ENCODE measurements at places on chromosomes 5 and 9. TPM values are rescaled to one million over a fixed set of nuclear protein-coding genes. Genes with fewer than 3 reads are reported as not detected.
A peak's percentile ranks its signal among the peaks of the same experiment; 100 is the strongest.

DNA sequence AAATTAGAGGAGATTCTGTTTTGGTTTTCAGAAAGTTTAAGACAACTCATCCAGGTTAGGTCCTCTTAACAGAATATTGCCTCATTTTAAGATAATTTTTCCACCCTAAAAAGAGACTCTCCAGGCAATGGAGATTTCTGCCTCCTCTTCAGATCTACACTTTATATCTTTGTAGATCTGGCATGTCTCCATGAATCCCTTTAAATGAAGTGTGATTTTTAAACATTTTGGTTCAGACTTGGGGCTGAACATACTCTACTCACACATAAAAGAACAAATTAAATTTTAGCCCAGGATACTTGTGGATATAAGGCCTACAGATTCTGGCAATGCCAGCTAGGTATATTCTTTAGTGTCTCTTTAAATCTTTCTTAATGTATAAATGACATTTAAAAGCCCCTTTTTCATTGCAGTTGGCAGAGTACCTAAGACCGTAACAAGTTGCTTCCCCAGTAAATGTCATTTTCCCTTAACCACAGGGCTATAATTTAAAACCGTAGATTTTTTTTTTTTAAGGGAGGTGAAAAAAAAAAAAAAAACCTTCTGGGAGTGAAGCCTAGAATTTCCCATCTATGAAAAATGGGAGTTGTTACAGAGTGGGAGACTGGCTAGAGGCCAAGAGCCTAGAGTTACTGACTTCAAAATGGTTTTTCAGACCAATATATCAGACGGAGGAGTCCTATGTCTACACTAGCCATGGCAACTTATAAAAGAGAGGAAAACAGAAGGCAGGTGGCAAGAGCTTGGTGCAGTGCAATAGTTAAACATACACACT, 207.8 kb upstream of the TARS1 start:
- no peak for DNase-seq
- H3K27ac ChIP-seq = no peak overlapping the region
- H3K4me3 ChIP-seq = no peak overlapping the region
- H3K4me1 ChIP-seq = no peaks in the 10 kb centered on the region

GRCh38 chr5:79236362-79236969, 535 bp downstream of the JMY start:
- H3K36me3 ChIP-seq = no peaks in the 10 kb centered on the region
- peaks cover 4% of the 10 kb centered on the region for H3K4me1 ChIP-seq
- peak overlapping the region; percentile 71 for H3K27ac ChIP-seq

GRCh38 chr5:45440466-45440865, 255.7 kb downstream of the HCN1 start:
- no peak overlapping the region for H3K27ac ChIP-seq
- no peaks in the 10 kb centered on the region for H3K27me3 ChIP-seq
- no peak for DNase-seq
- H3K36me3 ChIP-seq = no peaks in the 10 kb centered on the region

DNA sequence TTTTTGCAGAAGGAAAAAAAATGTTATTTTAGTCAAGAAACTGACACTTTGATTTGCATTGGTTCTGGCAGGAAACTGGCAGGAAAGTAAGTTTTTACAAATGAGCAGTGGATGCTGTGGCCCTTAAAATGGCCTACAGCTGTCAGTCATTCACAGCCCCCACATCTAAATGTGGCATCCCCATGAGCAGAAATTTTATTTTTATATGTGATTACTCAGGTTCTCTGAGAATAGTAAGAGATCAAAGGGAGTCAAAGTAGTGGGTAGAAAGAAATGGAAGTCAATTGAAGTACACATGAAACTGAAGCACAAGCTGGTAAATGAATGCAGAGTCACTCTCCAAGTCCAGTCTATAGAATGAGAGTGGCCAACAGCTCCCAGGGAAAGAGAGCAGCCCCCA, 80.3 kb downstream of the ENC1 start:
- H3K4me1 ChIP-seq = no peaks in the 10 kb centered on the region
- H3K27me3 ChIP-seq = no peaks in the 10 kb centered on the region
- no peaks in the 10 kb centered on the region for H3K36me3 ChIP-seq
- no peak for DNase-seq
- no peak overlapping the region for H3K4me3 ChIP-seq

DNA sequence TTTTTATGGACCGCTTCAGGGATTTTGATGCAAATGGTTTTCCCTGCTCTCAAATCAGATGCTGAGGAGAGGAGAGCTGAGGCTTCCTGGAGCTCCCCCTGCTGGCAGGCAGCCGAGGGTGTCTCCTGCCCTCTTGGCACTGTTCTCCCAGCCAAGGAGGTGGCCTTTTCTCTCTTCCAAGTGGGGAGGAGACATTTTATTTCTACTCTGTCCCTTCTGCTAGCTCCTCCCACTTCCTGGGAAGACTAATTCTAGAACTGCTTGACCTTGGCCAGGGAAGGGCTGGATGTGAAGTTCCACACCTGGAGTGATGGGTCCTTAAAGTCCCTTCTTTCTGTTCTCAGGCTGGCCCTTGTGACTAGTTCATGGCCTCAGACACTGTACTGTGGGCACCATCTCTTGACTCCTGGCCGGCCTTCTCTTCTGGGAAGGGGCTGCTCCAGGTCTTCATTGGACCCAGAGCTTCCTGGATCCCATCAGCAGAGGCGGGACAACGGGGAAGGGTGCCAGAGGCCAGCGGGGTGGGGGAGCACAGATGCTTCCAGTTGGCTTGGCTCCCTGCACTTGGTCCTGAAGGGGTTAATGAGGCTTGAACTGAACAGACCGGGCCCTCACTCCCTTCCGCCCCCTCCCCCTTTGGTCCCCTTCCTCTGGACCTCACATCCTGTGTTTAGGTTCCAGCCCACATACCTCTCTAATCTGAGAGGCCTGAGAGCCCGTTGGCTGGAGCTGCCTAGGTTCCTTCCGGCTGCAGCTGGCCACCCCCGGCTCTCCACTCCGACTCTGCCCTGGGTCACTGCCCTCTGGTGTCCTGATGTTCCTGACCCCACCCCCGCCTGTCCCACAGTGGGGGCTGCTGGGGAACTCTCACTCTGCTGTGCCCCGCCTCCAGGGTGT, 32.1 kb downstream of the PTPA start:
- no peaks in the 10 kb centered on the region for H3K27me3 ChIP-seq
- peaks cover 86% of the 10 kb centered on the region for H3K4me1 ChIP-seq
- no peaks in the 10 kb centered on the region for H3K36me3 ChIP-seq
- no peak overlapping the region for H3K4me3 ChIP-seq
- peak; percentile 78 for DNase-seq
- H3K27ac ChIP-seq = peak overlapping the region; percentile 99

DNA sequence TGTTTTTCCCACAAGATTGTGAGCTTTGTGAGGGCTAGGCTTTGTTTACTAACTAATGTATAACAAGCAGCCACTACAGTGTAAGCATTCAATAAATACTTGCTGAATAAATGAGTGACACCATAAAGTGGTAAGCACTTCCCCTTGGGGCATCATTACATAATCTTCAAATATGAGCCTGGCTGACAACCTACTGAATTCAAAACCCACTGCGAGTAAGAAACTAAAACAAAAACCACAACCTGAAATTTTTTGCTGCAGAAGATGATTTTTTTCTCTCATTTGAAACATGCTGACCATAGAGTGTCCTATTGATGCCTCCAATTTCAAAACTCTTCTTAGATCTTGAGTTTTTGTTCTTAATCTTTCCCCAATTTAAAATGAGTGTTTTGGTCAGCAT, 331.3 kb upstream of the CCNG1 start:
- no peak for DNase-seq
- H3K27ac ChIP-seq = no peak overlapping the region
- no peaks in the 10 kb centered on the region for H3K27me3 ChIP-seq
- no peaks in the 10 kb centered on the region for H3K36me3 ChIP-seq

DNA sequence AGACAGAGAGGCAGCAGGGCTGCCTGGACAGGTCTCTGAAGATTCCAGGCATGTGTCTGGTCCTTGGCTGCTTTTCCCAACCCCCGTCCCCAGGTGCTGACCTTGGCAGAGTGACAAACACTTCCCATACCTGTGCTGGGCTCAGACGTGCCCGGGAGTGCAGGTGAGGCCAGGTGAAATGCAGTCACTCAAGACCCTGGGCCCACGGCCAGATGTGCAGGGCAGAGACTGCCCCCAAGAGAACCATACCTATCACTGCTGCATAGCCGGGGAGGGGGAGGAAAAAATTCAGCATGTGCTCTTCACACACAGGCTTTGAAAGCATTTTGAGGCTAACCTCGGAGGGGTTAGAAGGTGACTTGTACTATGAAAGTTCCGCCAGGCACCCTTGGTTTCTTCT, 22.6 kb downstream of the CCNJL start:
- no peak for DNase-seq
- no peaks in the 10 kb centered on the region for H3K27me3 ChIP-seq
- H3K4me1 ChIP-seq = peaks cover 23% of the 10 kb centered on the region
- peak overlapping the region; percentile 58 for H3K27ac ChIP-seq
- H3K4me3 ChIP-seq = no peak overlapping the region

DNA sequence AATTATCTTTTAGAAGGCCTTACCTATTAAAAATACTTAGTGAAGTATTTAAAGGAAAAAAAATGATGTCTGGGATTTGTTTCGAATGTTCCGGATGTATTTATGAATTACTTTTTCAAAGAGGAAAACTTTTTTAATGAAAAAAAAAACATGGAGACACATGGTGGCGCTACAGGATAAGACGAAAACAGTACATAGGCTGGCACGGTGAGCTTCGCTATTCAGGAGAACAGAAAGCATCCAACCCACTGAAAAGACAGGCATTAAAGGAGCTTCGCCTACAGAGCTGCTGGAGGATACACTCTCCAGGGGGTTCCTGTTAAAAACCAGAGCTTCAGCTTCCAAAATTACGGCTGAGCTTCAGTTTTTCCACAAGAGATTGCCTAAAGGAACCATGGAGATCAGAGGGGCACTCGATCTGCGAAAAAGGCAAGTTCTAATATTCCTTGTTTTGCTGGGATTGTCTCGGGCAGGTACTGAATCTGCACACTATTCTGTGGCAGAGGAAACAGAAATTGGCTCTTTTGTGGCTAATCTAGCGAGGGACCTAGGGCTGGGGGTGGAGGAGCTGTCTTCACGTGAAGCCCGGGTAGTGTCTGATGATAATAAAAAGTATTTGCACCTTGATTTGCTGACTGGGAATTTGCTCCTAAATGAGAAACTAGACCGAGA, at the start of gene PCDHB14:
TSS of gene PCDHB14 (plus strand) at position 232 of the 672 bp plus-strand sequence. CDS start at position 395, 163 bp downstream.
- no peaks in the 10 kb centered on the region for H3K27me3 ChIP-seq
- no peak for DNase-seq
- H3K4me1 ChIP-seq = no peaks in the 10 kb centered on the region
- no peaks in the 10 kb centered on the region for H3K36me3 ChIP-seq

DNA sequence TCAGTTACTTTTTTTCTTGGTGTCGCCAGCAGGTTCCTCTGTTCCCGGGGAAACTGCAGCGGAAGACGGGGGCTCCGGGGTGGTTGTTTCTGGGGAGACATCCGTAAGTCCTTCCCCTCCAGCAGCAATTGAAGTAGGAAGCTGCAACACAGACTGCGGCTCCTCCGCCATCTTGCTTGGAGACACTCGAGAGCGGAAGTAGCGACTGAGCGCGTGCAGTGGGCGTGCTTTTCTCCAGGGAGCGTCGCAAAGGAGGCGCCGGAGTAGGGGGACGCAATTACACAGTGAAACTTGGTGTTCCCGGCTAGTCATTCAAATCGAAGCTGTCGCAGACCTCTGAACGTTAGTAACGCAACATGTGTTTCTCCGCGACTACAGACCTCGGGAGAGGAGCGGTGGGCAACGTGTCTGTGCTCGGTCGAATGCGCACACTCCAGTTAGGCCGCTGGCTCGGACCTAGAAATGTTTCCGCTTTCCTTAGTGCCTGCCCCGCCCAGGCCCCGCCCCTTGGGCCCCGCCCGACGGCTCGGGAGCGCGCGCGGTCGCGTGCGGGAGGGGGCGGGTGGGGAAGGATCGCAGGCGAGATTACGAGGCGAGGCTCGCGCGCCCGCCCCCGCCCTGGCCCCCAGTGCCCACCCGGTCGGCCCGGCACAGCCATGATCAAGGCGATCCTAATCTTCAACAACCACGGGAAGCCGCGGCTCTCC, at the start of the genes AP3S1 and ATG12:
TSS of gene AP3S1 (plus strand) at position 554 of the 707 bp plus-strand sequence. CDS start at position 657, 103 bp downstream.
TSS of gene ATG12 (minus strand) at position 184 of the 707 bp plus-strand sequence. CDS start at position 171, 13 bp downstream.
- DNase-seq = peak; percentile 94
- no peaks in the 10 kb centered on the region for H3K27me3 ChIP-seq
- H3K4me3 ChIP-seq = peak within 1 kb of the TSS; percentile 87
- peaks cover 11% of the 10 kb centered on the region for H3K36me3 ChIP-seq

- H3K36me3 ChIP-seq = no peaks in the 10 kb centered on the region
- H3K4me1 ChIP-seq = no peaks in the 10 kb centered on the region
These were observed 58.5 kb downstream of the LIFR start for GRCh38 chr5:38497946-38498345.

The SLC6A19 gene
- not detected for total RNA-seq

The CDKN2B-AS1 gene
- 1.6 TPM for total RNA-seq
